SJSA1 (cell line): ENCODE measurements at places on chromosomes 4 and X. TPM values are rescaled to one million over a fixed set of nuclear protein-coding genes. Genes with fewer than 3 reads are reported as not detected.

GRCh38 chrX:78307665-78308064 is 19.7 kb downstream of the CYSLTR1 start:
- DNase-seq = no peak

DNA sequence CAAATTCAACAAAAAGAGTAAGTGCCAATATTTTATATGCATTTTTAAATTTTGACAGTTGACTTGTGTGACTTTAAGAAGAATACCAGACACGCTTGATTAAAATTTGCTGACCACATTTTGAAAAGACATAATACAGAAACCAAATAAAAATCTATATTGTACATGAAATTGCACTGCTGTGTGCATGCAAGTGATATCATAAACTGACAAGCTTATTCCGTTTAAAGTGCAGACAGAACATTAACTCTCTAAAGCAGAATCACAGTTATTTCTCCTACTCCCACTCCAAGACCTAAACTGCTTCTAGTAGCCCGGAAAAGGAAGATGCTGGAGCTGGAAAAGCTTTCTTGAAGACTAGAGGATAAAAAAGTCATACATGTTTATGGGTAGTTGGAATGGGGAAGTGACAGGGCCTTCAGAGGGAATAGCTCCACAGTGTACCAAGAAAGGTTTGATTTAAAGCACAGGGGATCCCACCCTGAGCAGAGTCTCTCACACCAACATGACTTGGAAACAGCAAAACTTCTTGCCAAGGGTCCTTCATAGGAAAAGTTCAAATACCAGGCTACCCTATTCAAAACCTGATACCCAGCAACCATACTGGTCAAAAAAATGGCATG is 34.1 kb upstream of the NAF1 start:
- no peak for DNase-seq

- DNase-seq = no peak
These were observed 42.5 kb downstream of the ADD1 start for GRCh38 chr4:2886161-2886560.

DNA sequence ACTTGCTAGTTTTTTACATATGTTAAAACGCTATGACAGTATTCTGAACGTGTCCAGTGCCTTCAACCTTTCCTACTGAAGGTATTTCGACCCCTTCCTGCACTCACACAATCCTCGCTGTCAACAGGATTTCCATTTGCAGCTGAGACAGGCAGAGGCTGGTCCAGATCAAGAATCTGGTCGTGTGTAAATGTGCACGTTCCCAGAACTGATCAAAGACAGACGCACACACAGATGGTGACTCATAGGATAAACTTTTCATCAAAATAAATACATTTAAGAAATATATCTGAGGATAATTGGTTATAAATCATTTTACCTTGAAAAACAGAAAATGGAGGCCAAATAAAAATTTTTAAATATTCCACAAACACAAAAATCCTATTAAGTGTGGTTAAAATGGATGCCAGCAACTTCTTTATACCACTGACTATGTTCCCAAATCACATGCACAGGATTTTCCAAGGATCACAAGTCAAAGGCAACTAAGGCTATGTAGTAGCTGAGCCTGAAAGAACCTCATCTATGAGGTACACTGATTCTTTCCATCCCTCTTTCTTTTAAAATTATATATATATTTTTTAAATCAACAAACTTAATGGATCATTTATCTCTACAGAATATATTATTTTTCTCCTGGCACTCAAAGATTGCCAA is 85.9 kb downstream of the RNF150 start:
- no peak for DNase-seq

DNA sequence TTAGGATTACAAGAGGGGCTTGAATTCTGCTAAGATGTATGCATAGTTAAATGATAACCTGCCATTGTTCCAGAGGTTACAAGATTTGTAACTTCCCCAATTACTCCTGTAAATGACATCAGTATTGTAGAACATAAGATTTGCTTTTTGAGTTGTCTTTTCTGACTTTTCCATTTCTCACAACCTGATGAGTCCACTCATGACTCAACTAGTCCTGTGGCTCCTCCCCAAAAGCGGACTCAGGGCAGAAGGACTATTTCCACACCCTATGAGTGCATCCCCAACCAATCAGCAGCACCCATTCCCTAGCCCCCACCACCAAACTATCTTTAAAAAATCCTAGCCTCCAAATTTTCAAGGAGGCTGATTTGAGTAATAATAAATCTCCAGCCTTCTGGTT is 54.7 kb downstream of the HOPX start:
- no peak for DNase-seq

EDNRA gene
- total RNA-seq = 2.9 and 4.9 TPM in 2 replicates
